ENCODE measurements at places on chromosomes 1 and 21.

GRCh38 chr1:77509051-77509492, 173.4 kb downstream of the ZZZ3 start:
- no peak for DNase-seq

DNA sequence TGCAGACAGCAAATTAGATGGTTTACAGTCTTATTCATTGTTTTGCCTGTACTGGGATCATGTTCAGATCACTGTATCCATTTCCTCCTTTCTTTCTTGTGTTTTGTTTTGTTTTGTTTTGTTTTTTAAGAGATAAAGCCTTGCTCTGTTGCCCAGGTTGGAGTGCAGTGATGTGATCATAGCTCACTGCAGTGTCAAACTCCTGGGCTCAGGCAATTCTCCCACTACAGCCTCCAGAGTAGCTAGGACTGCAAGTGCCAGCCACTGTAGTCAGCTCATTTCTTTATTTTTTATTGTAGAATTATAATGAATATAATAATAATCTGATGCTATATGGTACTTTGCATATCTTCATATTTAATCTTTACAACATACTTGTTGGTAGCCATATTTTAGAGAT, 403.7 kb upstream of the B3GALT2 start:
- DNase-seq = no peak

DNA sequence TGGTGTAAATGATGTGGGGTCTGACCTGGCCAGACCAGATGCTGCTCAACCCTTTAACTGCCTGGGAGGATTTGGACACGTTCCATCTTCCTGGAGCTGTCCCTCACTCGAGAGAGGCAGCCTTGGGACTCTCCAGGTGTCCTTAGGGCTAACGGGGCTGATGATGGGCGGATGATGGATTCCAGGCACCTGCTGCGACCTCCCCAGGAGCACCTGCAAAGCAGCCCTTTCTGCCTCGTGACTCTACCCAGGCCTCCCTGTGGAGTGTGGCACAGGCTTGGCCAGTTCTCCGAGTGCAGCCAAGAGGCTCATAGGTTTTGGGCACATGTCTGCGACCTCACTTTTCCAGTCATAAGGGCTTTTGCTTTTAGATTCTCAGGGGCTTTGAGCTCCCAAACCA, 12.3 kb upstream of the TRIM17 start:
- no peak for DNase-seq

DNA sequence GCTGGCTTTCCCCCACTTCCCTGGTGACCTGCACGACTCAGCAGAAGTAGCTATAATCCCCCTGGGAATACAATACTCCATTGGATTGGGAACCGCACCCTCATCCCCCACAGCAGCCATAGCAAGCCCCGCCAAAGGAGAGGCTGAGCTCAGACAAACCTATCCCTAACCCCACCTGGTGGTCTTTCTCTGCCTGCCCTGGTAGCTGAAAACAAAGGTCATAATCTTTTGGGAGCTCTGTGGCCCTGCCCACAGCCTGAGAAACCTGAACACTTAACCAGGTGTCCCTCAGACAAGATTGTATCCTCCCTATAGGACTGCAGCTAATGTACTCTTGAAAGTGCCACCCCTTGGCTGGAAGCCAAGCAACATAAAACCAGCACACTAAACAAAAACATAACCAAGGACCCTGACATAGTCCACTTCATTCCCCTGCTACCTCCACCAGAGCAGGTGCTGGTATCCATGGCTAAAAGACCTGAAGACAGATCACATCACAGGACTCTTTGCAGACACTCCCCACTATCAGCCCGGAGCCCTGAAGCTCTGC, 71.6 kb upstream of the RUNX1 start:
- no peak for DNase-seq

DNA sequence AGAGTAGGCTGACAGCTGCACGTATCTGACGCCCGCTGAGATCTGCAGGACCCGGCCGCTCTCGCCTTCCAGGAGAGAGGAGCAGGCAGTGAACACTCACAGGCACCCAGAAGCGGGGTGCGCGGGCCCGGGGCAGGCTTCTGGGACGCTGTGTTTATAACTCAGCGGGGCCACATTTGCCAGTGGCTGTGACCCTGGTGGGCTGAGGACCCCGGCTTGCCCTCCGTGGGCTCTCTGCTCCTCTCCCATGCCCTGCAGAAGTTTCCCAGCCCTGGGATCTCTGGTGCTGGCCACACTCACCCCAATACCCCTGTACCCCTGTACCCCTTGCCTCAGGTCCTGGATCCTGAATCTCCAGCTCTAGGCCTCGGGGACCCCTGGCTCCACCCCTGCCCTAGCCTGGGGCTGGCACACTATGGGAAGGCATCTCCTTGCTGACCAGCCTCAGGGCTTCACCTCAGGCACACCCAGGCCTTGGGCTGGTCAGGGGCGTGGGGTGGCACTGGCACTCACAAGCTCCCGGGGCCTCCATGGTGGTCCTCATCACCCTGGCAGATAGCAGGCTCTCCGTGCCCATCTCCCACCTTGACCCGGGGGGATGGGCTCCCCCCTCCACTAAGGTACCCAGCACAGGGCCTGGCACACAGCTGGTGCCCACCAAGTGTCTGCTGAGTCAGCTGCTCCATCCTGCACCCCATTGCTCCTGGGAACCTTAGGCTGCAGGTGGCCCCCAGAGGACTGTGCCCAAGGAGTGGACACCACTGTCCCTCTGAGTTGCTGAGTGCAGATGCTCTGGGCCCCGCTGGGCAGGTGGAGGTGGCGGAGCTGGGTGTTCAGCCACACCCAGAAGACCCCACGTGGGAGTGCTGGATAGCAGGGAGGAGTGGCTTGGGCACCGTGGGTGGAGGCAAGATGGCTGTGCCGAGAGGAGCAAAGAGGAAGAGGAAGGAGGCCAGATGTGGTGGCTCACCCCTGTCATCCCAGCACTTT, 32.4 kb downstream of the MORN1 start:
- DNase-seq = no peak

- DNase-seq = no peak
Measured at GRCh38 chr1:180778782-180779398, 133.8 kb upstream of the KIAA1614 start.

DNA sequence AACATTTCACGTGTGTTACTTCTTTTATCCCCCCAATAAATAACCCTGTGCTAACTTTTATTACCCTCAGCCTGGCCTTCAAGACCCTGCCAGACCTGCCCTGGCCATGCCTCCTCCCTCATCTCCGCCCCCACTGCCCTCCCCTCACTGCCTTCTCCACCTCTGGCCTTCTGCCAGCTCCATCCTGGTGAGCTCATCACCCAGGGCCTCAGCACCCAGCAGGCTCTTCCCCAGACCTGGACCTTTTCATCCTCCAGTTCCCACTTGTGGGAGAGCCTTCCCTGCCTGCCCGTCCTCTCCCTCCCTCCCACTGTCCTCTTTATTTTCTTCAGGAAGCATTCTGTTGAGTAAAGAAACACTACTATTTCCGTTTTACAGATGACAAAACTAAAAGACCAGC, 72.0 kb downstream of the SLC66A1 start:
- no peak for DNase-seq

- DNase-seq = no peak
Measured at GRCh38 chr1:219460896-219461815, 151.7 kb downstream of the ZC3H11B start.

DNA sequence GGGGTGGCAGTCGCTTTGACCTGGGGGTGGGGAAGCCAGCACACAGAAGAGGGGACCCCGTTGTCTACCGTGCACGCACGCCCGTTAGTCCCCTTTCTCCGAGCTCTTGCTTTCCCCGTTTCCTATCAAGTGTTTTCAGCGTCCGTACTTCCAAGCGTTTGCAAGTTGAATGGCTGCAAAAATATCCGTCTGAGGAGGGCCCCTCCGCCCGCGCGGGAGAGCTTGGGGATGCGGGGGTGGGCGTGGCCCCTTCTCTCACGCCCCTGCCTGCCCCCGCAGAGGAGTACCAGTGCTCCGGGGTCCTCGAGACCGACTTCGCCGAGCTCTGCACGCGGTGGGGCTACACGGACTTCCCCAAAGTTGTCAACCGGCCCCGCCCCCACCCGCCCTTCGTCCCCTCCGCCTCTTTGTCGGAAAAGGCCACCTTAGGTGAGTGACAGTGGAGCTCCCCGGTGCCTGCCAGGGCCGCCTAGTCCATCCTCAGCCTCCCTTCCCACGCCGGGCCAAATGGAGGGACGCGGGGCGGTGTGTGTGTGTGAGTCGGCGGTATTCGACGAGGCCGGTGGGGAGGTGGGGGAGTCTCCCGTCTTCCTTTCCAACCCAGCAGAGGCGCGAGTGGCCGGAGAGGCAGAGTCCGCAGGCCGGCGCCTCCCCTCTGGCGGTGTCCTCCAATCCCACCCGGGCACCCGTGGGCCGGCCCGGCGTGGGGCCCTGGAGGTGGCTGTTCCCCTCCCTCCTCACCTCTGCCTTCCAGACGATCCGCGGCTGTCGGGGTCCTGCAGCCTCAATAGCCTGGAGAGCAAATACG, 3.4 kb downstream of the LRRC71 start:
- no peak for DNase-seq

GRCh38 chr1:55559161-55559611, 344.0 kb upstream of the USP24 start:
- DNase-seq = no peak

DNA sequence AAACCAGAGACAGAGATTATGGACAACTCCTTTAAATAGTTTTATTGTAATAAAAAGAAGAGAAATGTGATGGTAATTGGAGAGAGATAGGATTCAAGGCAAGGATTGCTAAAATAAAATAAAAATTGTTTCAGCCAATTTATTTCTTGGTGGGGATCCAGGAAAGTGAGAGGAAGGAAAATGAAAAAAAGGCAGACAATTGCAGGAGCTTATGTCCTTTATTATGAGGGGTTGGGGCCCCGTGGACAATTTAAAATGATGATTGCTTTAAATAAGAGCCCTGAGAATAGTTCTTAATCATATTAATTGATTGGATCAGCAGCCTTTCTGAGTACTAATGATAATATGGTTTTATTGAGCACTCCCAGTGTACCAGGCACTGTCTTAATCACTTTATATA, 40.2 kb downstream of the RGS2 start:
- DNase-seq = no peak

DNA sequence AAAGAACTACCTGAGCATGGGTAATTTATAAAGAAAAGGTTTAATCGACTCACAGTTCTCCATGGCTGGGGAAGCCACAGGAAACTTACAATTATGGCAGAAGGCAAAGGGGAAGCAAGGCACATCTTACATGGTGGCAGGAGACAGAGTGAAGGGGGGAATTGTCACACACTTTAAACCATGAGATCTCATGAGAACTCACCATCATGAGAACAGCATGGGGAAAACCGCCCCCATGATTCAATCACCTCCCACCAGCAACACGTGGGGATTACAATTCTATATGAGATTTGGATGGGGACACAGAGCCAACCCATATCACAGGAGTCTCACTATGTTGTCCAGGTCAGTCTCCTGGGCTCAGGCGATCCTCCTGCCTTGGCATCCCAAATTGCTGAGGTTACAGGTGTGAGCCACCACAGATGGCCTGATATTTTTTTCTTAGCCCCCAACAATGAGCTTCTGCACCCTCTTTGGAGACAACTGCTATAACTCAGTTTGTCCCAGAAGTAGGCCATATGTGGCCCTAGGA, 22.5 kb upstream of the MORC3 start:
- no peak for DNase-seq

GRCh38 chr1:215476541-215476940, 90.6 kb upstream of the KCTD3 start:
- DNase-seq = no peak

GRCh38 chr1:35726450-35727433, 8.1 kb upstream of the C1orf216 start:
- peak; percentile 36 for DNase-seq

- no peak for DNase-seq
Measured at GRCh38 chr1:205630241-205630640, 1.6 kb downstream of the ELK4 start.

DNA sequence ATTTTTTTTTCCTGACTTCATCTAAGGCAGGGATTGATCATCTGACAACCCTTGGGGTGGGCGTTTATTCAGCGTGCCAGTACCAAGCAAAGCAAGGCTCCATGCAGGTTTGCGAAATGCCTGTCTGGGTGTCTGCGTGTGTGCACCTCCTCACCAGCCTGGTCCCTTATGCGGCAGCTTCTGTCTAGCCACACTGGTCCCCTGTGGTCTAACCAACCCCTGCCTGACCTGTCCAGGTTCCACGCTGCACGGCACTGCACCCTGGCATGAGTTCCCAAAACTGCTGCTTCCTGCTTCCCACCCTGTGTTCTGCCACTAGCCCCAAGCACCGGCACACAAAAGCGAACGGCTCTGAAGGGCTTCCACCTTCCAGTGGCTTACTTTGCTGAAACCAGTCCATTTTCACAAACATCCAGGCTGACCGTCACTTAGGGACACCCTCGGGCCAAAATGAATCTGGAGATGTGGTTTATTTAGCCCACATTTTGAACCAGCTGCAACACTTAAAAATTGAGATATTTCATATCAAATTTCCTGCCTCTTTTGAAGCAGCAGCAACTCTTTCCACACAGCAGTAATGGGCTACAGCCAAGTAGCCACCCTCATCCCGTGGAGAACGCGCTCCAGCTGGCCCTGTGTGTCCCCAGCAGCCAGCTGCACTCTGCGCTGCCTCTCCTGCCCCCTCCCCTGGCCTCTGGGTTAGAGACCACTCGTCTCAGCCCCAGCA, 55.7 kb downstream of the HLCS start:
- DNase-seq = no peak

DNA sequence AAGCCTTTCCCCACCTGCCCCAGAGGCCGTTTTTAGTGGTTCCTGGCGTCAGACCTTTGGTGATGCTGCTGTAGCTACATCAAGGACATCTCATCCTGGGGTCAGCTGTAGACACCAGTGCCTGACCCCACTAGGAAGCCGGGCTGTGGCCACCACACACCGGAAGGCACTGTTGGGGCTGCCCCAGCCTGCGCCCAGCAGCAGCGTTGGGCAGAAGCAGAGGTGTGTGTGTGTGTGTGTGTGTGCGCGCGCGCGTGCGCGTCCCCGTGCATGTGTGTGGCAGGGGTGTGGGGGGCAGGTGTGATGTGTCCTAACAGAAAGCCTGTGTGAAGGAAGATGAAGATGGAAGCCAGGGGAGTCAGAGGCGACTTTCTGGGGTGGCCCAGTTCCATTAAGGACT, 62.0 kb upstream of the COL6A1 start:
- DNase-seq = no peak

DNA sequence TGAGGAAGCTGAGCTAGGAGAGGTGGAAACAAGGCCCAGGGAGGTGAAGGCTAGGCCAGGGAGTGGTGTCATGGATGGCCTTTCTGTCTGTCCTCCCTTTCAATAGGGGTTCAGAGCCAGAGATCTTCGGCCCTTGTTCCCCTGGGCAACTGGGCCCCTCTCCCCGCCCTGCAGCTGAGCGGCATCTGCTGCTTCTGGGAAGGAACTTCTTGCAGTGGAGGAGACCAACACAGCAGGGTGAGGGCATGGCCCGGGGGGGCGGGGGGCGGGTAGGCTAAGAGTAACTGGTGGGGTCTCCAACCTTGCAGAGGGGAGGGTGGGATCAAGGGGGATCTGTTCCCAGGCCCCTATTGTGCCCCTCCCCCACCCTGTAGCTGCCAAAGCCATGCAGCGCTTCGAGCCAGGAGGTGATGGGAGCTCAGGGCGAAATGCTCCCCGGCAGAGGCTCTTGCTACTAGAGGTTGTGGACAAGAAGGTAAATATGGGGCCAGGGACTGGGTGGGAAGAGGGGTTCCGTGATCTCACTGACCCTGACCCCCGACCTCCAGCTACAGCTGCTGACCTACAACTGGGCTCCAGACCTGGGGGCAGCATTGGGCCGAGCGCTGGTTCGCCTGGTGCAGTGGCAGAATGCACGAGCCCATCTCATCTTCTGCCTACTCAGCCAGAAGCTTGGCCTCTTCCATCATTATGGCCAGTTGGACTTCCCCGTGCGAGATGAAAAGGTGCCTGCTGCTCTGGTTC, 11.7 kb downstream of the HYI start:
- no peak for DNase-seq
